ENCODE measurements at places on chromosomes 2 and 18.

GRCh38 chr2:38262069-38262871 lies 114.8 kb downstream of the ATL2 start:
- DNase-seq: peak; percentile 29

DNA sequence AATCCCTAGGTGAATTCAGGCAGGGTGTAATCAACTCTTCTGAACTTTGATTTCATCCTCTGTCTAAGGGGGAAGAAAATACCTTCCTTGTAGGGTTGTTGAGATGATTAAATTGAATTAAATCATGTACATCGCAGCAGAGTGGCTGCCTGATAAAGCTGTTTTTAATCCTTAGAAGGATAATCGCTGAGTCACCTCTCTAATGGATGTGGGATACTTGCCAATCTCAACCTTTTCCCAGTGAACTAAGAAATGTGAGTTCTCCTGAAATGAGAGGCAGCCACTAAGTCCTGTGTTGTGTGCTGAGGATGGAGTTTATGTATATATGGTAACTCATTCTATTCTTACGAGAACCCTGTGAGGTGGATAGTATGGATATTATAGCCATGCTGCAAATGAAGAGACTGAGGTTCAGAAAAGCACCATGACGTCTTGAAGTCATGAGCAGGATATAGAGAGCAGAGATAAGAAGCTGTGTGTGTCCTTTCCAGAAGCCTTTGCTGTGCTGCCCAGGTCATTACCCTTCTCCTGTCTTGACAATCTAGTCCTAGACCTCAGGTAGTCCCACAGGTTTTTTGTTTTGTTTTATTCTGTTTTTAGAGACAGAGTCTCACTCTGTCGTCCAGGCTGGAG lies 93.3 kb downstream of the HNRNPLL start:
- no peak for DNase-seq

DNA sequence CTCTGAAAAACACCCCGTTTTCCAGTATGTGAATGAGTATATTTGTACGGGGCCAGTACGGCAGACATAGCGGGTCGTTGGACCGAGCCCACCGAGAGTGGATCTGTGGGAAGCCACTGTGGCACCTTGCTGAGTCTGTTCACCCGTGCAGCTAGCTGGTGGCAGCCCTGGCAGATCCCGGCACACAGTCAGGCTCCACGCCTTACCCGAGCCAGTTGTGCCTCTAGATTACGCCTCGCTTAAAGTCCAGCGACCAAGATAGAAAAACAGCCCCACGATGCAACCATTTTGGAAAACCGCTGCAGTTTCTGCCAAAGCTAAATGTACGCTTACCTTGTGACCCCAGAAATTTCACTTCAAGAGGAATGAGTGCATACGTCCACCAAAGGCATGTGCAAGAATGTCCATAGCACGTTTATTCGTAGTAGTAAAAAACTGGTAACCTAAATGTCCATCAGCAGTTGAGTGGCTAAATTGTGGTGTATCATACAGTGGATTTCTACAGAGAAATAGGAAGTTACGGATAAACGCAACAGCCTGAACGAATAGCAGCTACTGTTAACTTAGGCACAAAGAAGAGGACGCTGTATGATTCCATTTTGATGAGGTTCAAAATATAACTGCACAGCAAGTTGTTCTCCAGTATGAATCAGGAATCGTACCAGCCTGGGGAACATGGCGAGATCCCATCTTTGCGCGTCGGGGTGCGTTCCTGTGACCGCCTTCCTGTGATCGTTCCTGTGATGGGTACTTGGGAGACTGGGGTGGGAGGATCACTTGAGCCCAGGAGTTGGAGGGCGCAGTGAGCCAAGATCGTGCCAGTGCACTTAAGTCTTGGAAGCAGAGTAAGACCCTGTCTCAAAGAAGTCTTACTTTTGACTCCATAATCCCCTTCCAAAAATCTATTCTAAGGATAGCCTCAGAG lies 688 bp upstream of the WDR33 start:
- no peak for DNase-seq

- no peak for DNase-seq
These were observed 13.6 kb downstream of the STRN start for GRCh38 chr2:36952748-36953197.

GRCh38 chr2:32212295-32212694 lies 46.6 kb downstream of the SLC30A6 start:
- no peak for DNase-seq

DNA sequence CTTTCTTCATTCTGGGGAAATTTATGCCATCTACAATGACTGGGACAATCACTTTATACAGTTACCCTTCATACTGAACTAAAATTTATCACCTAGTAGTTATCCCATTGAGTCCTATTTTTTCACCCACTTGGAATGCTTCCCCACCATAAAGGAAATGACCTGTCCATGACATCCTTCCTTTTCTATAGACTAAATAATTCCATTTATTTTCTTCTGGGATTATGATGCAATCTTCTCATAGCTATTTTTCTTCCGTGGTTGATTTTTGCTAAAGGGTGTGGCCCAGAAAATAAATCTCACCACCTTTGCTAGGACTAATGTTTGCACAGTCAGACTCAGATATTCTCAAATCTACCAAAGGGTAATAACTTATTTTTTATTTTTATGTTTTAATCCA lies 186.1 kb upstream of the NRXN1 start:
- DNase-seq: no peak

DNA sequence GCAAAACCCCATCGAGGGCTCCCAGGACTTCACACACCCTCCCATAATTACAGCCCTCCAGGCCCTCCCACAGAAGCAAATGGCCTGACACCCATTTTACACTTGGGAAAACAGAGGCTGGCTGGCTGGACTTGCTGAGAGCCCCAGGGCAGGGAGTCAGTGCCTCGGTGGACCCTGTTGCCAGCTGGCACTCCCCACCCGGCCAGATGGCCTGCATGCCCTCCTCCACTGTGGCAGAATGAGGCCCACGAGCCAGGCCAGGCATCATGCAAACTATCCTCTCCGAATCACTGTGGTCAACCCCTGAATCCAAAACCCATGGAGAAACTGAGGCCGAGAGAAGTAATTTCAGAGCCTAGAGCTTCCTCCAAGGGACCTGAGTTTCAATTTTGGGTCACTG lies 129.7 kb downstream of the SMAD2 start:
- DNase-seq: no peak

- DNase-seq: no peak
These were observed 108.0 kb upstream of the SP5 start for GRCh38 chr2:170607171-170607570.

GRCh38 chr2:198973785-198974184 lies 484.0 kb downstream of the SATB2 start:
- no peak for DNase-seq

DNA sequence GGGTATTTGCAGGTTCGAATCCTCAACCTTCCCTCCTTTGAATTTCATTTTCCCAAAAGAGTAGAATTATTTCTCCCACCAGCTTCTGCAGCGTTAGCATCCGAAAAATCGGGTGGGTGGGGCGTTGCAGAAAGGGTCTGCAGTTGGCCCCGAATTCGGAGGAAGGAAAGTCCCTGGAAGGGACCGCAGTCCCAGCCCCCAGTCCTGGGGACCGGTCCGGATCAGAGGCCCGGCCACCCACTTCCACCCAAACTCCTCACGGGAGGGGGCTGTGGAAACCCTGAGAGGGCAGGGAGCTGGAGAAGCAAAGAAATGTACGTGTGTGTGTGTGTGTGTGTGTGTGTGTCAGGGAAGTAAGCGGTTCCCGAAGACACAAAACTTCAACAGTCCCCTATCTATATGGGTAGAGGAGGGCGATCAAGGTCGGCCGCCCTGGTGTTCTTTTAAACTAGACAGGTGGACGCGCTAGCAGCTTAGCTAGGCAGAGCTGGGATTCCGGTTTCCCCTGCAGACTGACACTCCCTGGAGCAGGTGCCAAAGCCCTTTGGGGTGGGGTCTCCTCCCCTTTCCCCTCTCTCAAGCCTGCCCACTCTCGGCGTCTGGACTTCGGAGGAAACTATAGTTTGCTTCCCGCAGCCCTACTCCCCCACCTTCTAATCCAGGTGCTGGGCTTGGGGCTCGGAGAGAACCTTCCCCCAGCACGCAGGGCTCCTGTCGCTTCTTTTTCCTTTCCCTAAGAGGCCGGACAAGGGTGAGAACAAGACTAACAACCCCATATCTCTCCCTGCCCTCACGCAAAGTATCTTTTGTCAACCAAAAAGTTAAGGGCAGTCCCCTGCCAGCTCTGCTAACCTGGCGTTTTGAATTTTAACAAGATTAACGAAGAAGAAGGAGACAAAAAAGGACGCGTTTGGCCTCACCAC lies 4.8 kb upstream of the ONECUT2 start:
- peak; percentile 69 for DNase-seq

GRCh38 chr2:109436610-109437225 lies 177.0 kb downstream of the SEPTIN10 start:
- DNase-seq: no peak

GRCh38 chr2:121213386-121213785 lies 71.6 kb downstream of the TFCP2L1 start:
- DNase-seq: no peak

- no peak for DNase-seq
These were observed 23.0 kb upstream of the ODC1 start for GRCh38 chr2:10471046-10471571.

DNA sequence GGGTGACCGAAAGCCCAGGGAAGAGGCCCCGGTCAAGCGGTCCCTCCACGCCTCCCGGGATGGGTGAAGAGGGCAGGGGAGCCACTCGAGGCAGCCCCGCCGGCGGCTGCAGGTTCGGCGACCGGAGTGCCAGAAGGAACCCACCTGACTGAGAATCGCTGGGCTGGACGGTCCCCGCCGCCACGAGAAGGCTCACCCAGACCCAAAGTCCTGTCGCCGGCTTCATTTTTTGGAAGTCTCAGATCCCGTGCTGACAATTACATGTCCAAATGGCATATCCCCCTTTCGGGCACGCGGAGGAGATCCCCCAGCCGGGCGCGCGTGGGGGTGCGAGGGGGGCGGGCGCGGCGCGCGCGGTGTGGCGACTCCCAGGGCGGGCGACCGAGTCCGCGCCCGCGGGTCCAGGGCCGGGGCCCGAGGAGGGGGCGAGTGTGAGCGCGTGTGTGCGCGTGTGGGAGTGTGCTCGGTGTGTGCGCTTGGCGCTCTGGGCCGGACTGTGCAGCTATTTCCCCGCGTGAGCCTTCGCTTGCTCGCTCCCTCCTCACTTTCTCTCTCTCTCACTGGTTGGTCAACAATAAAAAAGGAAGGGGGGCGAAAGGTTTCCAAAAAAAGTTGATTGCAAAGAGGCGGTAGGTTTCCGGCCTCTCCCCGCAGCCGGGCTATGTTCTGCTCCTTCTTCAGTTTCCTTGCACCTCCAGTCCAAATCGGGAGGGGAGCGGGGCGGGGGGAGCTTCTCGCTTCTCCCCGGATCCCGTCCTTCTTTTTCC lies at the start of gene ERBB4:
Gene ERBB4, minus strand, starts transcription at position 498 of the 767 bp plus-strand sequence. Its CDS starts 272 bp downstream, at position 226.
- peak; percentile 67 for DNase-seq

DNA sequence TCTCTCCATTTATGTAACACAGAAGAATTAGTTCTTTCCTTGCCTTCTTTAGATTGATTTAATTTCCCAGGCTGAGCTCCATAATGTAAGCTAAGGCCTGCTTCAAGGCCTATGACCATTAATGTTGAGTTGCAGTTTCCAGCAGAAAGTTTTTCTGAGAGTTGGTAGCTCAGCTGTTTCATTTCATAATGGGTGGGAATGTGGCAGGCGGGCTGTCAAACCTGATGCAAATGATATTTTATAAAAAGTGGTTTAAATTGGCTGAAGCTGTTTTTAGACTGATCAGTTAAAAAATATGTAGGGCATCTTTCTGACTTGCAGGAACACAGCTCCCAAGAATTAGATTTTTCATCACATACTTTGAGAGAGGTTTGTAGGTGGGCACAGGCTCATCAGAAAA lies 40.4 kb upstream of the FSHR start:
- no peak for DNase-seq
